SJSA1 (cell line): ENCODE measurements at places on chromosomes 1 and 21. TPM values are rescaled to one million over a fixed set of nuclear protein-coding genes. Genes with fewer than 3 reads are reported as not detected.

- no peaks in the 10 kb centered on the region for H3K4me1 ChIP-seq
- H3K27ac ChIP-seq, result no peak overlapping the region
- H3K36me3 ChIP-seq, result no peaks in the 10 kb centered on the region
- no peak for DNase-seq
- H3K27me3 ChIP-seq, result no peaks in the 10 kb centered on the region
- no peak overlapping the region for H3K4me3 ChIP-seq
Measured at GRCh38 chr1:233409540-233409939, 82.0 kb downstream of the MAP3K21 start.

GRCh38 chr21:17688912-17689874 lies 76.5 kb upstream of the BTG3 start:
- DNase-seq, result peak; percentile 70
- no peaks in the 10 kb centered on the region for H3K27me3 ChIP-seq
- H3K4me1 ChIP-seq, result peaks cover 5% of the 10 kb centered on the region
- no peaks in the 10 kb centered on the region for H3K36me3 ChIP-seq
- peak overlapping the region; percentile 51; the same call in 1 of the 2 replicates for H3K27ac ChIP-seq

GRCh38 chr1:229058729-229059128 lies 212.2 kb upstream of the RAB4A start:
- H3K27ac ChIP-seq, result no peak overlapping the region
- H3K4me1 ChIP-seq, result no peaks in the 10 kb centered on the region
- H3K4me3 ChIP-seq, result no peak overlapping the region
- H3K36me3 ChIP-seq, result no peaks in the 10 kb centered on the region

DNA sequence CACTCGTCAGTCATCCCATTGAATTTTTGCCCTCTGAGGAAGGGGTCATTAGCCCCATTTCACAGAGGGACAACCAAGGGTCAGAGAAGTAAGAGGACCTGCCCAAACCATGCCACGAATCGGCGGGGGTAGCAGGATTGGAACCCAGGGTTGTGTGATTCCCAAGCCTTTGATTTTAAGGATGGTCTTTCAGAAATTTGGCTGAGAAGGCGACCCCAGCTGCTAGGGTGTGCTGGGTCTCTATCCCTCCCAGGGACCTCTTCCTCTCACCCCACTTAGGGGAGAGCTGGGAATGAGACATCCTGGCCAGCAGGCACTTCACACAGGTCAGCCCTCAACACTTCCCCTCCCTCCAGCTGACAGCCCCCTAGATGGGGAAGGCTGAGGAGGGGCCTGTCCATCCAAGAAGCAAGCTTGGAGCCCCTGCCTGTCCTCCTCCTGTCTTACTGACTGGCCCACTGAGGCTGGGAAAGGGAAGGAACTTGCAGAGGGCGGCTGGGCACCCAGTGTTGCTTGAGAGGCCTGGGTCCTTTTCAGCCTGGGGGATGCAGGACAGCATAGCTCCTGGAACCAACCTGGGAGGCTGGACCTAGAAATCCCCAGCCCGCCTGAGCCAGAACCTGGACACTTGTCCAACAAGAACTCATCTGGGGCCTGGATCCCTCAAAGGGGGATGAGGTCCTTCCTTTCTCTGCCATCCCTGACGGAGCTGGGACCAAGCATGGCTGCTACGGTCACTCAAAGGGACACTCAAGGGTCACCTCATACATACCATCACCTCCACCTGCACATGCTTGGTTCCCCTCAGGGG lies 1.7 kb downstream of the SDC3 start:
- no peak for DNase-seq
- no peaks in the 10 kb centered on the region for H3K27me3 ChIP-seq
- H3K4me1 ChIP-seq, result peaks cover 49% of the 10 kb centered on the region
- H3K36me3 ChIP-seq, result 0 out of 2 replicates have a peak, but pooled peaks cover 2% of the 10 kb centered on the region
- H3K4me3 ChIP-seq, result peak overlapping the region; percentile 54
- H3K27ac ChIP-seq, result no peak overlapping the region

GRCh38 chr1:3062616-3063378 lies 6.2 kb upstream of the PRDM16 start:
- H3K4me1 ChIP-seq, result no peaks in the 10 kb centered on the region
- no peak overlapping the region for H3K27ac ChIP-seq
- H3K36me3 ChIP-seq, result no peaks in the 10 kb centered on the region
- no peak overlapping the region for H3K4me3 ChIP-seq
- H3K27me3 ChIP-seq, result peaks cover 8% of the 10 kb centered on the region

DNA sequence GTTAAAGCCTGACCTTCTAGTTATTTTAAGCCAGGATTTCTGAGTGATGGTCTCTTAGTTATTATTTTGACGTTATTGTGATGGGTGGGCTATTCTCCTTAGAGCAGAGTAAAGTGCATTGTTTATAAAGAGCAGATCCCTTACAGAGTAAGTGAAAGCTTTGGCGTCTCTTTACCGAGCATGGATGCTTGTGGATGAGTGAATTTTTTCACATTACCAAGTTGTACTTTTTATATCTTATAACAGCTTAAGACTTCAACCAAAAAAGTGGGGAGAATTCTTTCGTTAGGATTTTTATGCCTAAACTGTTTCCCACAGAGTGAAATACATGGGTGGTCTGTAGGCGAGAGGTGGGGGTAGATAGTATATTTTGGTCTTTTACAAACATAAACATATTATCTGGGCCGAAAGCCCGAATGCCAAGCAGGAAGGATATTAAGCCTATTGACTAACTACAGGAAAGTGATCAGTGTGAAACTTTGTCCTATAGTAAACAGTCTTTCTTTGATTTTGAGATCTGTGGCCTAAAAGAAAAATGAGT lies 279.1 kb upstream of the C1orf105 start:
- peaks cover 41% of the 10 kb centered on the region for H3K36me3 ChIP-seq
- H3K4me1 ChIP-seq, result peaks cover 52% of the 10 kb centered on the region
- H3K27ac ChIP-seq, result peak overlapping the region; percentile 91
- no peaks in the 10 kb centered on the region for H3K27me3 ChIP-seq
- peak overlapping the region; percentile 49 for H3K4me3 ChIP-seq

GRCh38 chr1:217564207-217564606 lies 66.7 kb downstream of the GPATCH2 start:
- H3K4me3 ChIP-seq, result no peak overlapping the region
- H3K4me1 ChIP-seq, result peaks cover 11% of the 10 kb centered on the region
- no peaks in the 10 kb centered on the region for H3K36me3 ChIP-seq
- no peaks in the 10 kb centered on the region for H3K27me3 ChIP-seq
- H3K27ac ChIP-seq, result no peak overlapping the region

Gene LRRC8C
- total RNA-seq, result 11.1 and 16.0 TPM in 2 replicates
